ENCODE measurements at places on chromosomes 13 and 19.
A peak's percentile ranks its signal among the peaks of the same experiment; 100 is the strongest.

GRCh38 chr13:43229506-43229905 lies 206.1 kb downstream of the DNAJC15 start:
- no peak for DNase-seq

DNA sequence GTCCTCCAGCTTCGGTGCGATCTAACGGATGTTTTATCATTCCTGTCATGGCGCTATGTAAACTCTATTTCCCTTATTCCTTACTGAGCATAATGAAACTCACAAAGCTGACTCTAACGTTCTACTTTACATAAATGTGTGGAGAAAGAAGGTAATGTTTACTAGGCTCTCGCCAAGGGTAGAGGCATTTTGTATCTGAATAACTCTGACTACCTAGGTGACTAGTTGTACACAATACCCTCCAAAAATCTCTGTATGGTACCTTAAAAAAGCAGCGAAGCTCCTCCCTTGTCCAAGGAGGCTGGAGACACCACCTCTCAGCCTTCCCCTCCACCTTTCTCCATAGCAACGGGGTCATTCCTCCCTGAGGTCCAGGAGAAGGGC lies 316 bp upstream of the ZNF530 start:
- no peak for DNase-seq

DNA sequence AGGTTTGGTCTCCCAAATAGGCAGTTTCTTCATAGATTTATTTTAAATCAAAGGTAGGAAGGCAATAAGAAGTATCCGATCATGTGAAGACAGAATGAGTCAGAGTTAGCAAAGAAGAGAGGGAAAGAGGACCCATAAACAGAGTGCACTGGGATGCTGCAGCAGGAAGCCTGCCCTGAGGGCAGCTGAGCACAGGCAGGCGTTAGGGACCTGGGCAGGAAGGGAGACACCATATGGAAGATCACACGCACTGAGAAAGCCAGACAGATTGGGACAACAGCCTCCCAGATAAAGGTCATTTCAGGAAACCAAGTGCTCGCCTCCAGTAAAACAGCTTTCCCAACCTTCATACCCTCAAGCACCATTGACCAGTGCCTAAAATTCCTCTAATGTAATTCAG lies 598.0 kb downstream of the EFNB2 start:
- DNase-seq = no peak

DNA sequence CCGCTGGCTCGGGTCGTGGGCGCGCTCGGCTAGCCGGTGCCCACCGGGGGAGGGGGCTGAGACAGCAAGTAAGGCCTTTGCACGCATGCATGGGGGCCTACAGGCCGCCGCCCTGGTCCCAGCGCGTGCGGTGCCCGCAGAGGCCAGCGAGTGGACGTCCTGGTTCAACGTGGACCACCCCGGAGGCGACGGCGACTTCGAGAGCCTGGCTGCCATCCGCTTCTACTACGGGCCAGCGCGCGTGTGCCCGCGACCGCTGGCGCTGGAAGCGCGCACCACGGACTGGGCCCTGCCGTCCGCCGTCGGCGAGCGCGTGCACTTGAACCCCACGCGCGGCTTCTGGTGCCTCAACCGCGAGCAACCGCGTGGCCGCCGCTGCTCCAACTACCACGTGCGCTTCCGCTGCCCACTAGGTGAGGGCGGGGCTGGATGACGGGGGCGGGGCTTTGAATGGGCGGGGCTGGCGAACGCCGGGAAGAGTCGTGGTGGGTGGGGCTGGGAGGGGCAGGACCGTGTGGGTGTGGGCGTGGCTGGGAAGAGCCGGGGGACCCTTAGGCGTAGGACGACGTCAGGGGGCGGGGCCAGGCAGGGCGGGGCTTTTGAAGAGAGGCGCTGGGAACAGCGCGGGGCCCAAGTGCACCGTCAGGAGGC lies 2.1 kb downstream of the CILP2 start:
- DNase-seq = peak; percentile 47

GRCh38 chr19:39843919-39844793 lies 2.0 kb downstream of the FBL start:
- DNase-seq = no peak

- DNase-seq = no peak
These were observed 534 bp downstream of the STK24 start for GRCh38 chr13:98576200-98576945.

GRCh38 chr19:45693106-45693788 lies 781 bp downstream of the QPCTL start:
- DNase-seq = peak; percentile 65

DNA sequence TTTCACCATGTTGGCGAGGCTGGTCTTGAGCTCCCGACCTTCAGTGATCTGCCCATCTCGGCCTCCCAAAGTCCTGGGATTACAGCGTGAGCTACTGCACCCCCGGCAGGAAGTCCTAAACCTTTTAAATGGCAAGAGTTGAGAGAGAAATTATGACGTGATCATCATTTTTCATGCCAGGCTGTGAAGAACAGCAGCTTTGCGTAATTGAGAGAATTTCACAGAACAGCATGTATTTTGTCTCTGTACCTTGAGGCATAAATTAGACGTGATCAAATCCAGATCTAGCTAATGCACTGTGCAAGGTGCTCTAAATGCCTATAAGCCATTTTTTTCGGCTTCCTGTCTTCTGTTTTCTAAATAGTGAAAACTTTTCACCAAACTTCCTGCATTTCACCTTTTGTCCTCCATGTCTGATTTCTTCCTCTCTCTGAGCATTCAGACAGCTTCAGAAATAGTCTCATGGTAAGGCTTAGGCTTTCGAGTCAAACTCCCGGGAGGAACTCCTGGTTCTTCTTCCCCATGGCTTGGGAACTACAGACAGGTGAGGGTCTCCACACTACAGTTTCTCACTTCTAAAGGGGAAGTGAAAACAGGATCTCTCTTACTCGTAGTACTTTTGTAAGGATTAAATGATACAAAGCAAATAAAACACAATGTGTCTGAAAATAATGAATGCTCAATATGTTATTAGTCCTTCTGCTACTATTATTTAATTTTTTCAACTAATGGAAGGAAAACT lies 51.0 kb downstream of the WDFY2 start:
- no peak for DNase-seq

- no peak for DNase-seq
These were observed 225.6 kb downstream of the RAP2A start for GRCh38 chr13:97659602-97660001.

GRCh38 chr13:109271061-109271460 lies 515.3 kb downstream of the IRS2 start:
- no peak for DNase-seq

GRCh38 chr19:53580871-53581835 lies 43.2 kb downstream of the ZNF331 start:
- no peak for DNase-seq

- DNase-seq = no peak
These were observed 11.8 kb downstream of the LIG1 start for GRCh38 chr19:48158210-48158790.

- DNase-seq = no peak
These were observed 536 bp downstream of the UBA2 start for GRCh38 chr19:34428549-34429285.
